H1 (cell line): ENCODE measurements at places on chromosomes 5 and 9.

DNA sequence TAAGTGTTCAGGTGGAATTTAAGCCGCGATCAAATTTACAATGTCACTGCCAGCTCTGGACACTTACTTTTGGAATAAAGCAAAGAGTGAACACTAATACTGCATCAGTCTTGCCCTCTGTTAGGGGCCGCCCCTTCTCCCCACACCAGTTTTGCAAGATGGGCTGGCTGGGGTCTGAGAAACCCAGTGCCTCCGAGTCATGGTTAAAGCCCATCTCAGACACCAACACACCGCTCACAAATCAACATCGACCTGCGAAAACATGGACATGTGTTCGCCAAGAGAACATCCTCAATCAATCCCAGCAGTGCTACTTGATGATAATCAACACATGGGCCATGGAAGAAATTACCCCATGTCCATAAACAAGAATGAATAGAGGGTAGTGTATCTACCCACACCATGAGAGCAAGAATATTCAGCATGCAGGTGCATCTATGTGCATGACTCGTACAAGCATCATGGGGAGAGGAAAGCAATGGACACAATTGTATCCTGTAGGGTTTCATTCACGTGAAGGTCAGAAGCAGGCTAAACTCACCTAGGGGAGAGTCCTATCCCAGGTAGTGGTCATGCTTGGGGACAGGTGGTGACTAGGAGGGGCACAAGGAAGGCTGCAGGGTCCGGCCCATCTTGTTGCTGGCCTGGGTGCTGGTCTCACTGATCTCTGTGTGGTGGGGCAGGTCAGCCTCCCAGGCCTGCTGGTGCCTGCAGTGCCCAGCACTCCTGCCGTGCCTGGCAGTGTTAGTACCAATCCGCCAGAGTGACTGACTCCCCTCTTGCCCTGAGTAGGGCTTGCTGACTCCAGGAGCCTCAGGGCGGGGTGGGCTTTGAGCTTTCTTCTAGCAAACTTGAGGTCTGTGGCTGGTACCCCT, 5.0 kb downstream of the S1PR3 start:
- no peak for DNase-seq

- DNase-seq = no peak
Measured at GRCh38 chr5:135966790-135967189, 12.0 kb upstream of the LECT2 start.

- DNase-seq = no peak
Measured at GRCh38 chr9:136552117-136552703, 6.4 kb upstream of the NOTCH1 start.

GRCh38 chr5:35316611-35317274, 86.5 kb upstream of the PRLR start:
- no peak for DNase-seq

GRCh38 chr9:110582156-110582555, 2.6 kb upstream of the SVEP1 start:
- no peak for DNase-seq

- DNase-seq = no peak
Measured at GRCh38 chr5:60586307-60586901, 113.6 kb downstream of the DEPDC1B start.

DNA sequence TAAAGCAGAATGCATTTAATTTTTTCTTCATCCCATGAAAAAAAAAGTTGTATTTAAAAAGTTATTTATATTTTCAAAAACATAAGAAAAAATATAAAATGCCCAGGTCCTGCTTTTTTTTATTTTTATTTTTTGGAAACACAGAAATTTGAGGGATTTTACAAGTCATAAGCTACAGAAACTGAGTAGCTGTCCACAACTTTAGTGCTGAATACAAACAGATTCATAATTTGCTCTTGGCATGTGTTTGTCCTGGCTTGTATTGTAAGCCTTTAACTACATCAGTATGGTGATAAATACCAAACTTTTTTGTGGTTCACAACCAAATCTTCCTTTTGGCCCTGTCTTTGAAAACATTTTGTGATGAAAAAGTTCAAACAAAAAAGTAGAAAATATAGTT, 7.5 kb upstream of the PLCXD3 start:
- no peak for DNase-seq
